MCF 10A (cell line): ENCODE measurements at places on chromosomes 5 and 9. TPM values are rescaled to one million over a fixed set of nuclear protein-coding genes. Genes with fewer than 3 reads are reported as not detected.
A peak's percentile ranks its signal among the peaks of the same experiment; 100 is the strongest.

GRCh38 chr5:115600766-115601165 is 1.5 kb downstream of the TICAM2 start:
- DNase-seq, result no peak

DNA sequence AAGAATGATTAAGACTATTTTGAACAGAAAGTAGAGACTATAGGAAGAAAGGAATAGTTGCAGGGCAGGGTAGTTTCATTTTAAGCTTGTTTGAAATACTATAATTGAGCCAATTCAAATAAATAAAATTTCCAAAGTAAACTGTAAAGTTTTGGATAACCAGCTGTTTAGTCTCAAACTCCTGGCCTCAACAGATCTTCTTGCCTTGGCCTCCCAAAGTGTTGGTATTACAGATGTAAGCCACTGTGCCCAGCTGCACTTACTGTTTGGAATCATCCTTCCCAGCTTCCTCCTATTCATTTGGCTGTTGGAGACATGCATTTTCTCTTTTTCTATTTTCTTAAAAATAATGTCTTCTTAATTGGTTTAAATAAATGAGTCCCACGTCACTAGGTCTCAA is 231.0 kb downstream of the NNT start:
- DNase-seq, result no peak

- peak; percentile 41 for DNase-seq
Observed at GRCh38 chr9:16023446-16023845, 470.6 kb downstream of the CCDC171 start.

DNA sequence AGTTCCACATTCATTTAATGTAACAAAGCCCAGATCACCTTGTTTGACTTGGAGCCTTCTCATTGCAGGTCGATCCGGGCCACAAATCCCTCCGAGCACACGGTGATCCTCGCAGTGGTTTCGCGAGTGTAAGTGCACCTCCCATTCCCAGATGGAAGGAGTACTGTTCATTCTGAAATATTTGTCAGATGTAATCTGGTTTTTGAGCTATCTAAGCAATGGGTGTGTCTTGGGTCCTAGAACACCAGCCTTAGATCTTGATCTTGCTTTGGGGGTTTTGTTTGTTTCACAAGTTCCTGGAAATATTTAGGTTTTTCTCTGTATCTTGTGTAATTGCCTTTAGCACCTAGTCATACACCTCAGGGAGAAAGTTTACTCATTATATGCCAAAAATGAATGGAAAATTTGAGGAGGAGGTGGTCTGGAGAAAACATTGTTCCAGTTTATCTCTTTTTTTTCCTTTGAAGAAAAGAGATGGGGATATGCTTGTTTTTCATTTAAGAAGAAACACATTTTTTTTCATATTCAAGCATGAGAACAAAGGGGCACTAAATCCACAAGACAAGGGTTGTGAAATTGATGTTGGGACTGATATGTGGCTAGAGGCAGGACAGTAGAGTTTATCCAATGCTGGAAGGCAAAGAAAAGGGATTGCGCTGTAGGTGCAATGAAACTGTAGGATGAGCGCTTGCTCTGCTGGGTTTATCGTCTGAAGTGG is 118.6 kb downstream of the PDE8B start:
- DNase-seq, result no peak

DNA sequence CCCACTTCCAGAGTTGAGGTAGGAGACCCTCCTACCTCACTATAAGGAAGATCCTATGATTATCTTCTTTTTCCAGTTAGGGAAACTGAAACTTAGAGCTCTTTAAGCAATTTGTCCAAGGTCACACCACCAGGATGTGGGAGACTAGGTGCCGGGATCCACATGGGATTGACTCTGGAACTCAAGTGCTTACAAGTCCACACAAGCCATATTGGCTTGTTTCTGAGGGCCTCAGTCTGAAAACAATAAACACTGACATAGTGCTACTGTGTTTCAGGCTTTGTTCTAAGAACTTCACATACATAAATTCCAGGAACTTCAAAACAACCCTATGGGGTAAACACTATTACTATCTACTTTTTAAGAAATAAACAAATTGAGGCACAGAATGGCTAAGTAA is 481.3 kb downstream of the ZSWIM6 start:
- peak; percentile 14 for DNase-seq

GRCh38 chr9:71479621-71480020 is 288.7 kb downstream of the CEMIP2 start:
- no peak for DNase-seq

DNA sequence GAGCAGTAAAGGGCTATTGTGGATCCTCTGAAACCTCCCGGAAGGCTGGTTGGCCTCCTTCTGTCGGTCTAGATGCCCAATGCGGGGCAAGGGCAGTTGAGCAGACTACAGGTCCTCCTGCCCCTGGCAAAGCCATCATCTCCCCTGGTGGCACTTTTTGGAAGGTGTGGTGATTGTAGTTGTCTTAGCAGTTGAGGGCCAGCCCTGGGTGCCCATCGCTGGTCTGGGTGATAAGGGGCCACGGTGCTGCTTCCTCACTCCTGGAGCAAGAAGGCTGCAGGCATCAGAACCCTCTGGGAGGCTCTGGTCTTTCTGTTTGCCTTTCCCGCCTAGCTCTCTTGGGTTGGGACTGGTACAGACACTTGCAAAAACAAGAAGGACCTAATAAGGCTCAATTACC is 63.8 kb downstream of the CYSTM1 start:
- no peak for DNase-seq

Gene PCDHB7
- total RNA-seq, result 0.28 and 0.29 TPM in 2 replicates
